IPS DF 6.9 (cell line): ENCODE measurements at places on chromosomes 3 and 15.

- DNase-seq, result no peak
Measured at GRCh38 chr15:40992241-40992741, 39.0 kb downstream of the CHAC1 start.

DNA sequence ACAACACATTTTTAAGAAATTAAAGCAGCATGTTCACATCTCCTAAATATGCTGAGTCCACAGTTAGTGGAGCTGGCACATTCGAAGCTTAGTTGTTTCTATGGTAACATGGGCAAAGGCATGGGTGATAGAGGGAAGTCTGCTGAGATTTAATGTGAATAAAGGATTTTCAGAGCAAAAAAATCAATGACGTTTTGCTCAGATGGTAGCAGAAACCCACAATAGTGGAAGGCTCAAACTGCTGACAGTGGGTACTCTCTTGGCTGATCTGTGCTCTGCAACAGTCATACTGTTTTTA, 795.1 kb upstream of the ARPP21 start:
- no peak for DNase-seq

GRCh38 chr15:59522988-59523461, 85.0 kb downstream of the FAM81A start:
- DNase-seq, result no peak

- no peak for DNase-seq
Measured at GRCh38 chr3:58524326-58524888, 12.6 kb downstream of the ACOX2 start.

DNA sequence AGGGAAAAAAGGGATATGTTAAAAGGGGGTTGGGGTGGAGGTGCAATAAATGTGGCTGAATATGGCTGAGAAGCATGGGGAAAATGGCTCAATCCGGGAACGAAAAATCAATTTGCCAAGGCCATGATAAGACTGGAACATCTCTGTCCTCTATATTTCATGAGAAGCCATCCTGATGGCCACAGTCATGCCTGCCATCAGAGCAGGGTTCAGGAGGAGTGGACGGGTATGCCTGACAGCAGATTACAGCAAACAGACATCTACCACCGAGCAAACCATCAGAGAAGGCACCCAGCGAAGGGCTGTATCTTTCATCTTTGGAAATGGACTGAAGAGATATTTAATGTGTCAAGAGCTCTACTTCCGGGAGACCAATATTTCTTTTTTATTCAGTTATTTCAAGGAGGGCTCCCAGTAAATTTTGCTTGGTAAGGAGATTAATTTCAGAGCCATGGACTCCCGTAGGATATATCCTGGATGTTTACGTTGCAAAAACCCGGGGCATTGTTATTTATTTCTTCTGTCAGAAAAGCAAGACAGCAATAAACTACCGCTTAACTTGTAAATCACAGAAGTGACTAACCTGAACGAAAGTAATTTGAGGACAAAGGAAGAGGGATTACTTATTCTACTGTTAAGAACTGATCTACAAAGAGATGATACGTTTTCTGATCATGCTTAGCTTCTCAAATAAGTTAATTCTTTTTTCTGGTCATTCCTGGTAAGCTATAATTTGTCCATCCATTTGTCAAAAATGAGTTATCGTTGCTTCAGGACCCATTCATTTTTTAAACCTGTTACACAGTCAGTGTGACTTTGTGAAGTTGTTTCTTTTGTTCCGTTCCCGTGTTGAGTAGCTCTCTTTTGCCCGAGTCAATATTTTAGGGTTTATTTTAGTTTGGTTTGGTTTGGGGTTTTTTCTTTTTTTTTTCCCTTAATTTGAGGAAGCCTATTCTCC, 80.6 kb upstream of the CHD2 start:
- DNase-seq, result no peak

DNA sequence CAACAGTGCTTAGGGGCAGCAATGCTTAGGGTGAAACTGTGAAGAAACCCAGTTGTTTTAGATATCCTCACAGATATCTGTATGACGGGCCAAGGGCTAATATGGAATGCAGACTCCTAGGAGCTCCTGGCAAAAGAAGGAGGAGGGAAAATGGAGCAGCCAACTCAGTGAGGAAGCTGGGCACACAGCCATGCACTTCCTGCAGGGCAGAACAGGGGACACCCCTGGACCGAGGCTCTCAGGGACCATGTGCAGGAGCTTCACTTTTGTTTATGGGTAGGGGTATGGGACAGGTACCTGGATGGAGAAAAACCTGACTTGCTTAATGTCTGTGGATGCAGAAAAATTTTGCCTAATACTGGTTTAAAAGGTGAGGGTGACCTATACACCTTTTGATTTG, 20.2 kb downstream of the NIPA1 start:
- no peak for DNase-seq

DNA sequence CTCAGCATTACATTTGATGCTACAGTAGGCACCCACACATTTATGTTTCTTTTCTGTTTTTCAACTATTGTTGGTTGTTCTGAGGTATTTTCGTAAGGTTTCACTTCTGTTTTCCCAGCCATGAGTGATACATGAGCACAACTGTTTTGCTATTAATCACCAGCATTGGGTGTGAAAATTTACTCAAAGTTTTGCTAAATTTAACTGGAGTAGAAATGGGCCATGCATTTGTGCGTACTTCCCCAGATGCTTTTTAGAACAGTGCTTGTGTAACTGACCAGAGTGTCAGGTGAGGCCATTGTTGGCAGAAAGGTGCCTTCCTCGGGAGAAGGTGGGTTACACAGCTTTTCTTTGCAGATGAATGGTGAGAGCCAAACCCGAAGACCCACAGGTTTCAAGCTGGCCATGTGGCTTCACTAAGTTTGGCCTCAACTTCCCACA, 70.4 kb downstream of the ST6GAL1 start:
- DNase-seq, result no peak

GRCh38 chr15:82039871-82040270, 5.9 kb downstream of the MEX3B start:
- DNase-seq, result no peak

- DNase-seq, result no peak
Measured at GRCh38 chr3:38468765-38469164, 15.1 kb downstream of the ACVR2B start.

DNA sequence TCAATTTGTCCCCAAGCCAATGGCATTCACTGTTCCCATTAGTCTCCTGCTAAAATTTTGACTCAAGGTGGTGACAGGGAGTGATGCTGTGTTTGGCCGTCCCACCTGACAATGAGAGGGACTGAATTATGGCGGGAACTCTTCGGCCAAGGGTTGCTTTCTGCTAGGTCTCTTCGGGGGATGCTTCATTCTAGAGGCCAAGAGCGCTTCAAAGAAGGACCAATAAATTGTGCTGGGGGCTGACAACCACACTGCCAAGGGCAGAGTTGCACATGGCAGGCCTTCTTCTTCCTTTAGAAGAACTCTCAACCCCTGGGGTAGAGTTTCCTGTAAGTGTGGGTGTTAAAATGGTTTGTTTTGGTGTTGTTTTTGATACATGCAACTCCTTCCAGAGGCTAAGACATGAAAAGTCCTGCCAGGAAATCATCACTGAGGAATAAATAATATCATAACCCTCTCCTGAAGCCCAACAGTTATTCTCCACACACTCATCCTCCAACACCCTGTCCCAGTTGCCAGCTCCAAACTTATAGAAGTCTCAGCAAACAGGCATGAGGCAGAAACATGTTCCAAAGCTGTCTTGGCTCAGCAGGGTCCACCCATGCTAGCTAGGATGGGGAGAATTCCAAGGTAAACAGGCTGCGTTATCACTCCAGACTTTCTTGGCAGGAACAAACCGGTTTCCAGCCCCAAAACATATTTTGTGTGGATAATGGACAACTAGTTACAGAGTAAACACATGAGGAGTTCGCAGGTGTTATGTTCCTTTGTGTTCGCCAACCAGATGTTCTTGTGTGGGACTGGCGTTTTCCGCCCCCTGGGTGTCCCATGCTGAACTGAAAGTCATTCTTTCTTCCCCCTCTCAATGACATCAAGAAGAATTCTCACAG, 396.7 kb upstream of the RGMA start:
- no peak for DNase-seq

DNA sequence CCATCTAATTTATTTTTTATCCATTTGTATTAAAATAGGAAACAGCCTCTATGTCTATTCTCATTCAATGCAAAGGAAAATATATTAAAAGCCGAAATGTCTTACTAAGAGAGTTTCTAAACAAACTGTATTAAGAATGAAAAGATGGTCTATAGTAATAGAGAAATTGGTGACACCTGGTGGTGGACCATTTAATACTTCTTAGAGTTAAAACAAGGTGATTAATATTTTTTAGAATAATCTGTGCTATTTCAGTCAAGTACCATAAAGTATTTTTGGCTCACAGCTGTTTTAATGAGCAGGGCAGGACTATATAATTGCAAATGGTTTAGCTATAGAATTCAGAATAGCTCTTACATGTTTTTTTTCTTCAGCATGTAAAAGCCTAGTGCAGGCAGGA, 55.7 kb downstream of the SYNPR start:
- no peak for DNase-seq

DNA sequence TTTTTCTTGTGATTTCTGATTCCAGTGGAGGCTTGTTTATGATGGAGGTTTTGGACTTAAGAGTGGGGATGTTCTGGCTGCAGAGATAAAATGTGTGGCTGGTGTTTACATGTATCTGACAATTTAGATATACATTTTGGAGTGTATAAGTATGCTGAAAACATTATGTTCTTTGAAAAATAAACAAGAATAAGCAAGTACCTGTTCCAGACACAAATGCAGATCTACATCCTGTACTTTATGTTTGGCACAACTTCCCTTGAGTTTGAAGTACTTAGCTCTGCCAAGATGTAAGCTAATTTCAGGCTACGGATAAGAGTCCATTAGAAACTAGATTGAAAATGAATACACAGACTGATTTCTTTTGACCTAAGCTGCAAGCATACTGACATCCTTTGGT, 277.2 kb downstream of the CHST2 start:
- DNase-seq, result no peak

- DNase-seq, result no peak
Measured at GRCh38 chr3:26592451-26592850, 30.1 kb upstream of the LRRC3B start.

DNA sequence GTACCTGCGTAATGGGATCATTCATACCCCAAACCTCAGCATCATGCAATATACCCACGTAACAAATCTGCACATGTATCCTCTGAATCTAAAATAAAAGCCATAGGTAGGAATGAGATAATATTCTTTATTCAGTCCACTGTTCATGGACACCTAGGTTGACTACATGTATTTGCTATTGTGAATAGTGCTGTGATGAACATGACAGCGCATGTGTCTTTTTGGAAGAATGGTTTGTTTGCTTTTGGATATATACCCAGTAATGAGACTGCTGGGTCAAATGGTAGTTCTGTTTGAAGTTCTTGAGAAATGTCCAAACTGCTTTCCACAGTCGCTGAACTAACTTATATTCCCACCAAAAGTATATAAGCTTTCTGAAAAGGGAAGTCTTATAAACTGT, 117.9 kb upstream of the FAM3D start:
- DNase-seq, result no peak

DNA sequence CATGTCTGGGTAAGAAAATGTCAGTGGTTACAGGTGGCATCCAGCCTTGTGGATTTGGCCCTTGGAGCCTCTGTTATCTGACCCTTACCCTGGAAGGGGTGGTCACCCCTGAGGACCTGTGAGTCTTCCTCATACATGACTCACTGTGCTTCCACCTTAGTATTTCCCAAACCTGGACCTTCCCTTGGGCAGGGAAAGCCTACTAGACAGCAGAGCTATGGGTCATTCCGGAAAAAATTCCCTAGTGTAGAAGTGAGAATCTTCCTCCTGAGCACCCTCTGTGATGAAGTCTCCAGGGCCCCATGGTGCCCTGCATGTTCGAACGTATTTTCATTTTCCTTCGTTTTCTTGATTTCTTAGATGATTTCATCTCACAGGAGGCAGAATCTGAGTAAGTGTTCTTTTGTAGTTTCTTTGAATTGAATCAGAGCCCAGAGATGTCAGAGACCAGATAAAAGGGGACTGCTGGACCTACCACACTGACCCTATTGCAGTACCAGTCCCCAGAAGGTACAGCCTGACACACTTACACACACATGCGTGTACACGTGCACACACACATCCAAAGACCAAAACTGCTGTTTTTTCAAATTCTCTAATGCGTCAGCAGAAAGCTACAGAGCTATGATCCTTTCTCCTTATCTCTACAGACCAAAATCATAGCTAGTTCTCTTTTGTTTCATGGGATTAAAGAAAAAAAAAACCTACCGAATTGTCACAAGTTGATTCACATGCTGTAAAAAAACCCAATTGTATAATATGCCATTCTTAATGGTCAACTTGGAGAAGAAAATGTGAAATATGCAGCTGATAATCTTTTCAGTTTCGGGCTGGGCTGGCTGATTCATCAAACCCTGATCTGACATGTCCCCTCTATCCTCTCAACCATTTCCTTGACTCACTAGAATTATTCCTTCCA, 50.5 kb upstream of the ARHGEF3 start:
- no peak for DNase-seq

DNA sequence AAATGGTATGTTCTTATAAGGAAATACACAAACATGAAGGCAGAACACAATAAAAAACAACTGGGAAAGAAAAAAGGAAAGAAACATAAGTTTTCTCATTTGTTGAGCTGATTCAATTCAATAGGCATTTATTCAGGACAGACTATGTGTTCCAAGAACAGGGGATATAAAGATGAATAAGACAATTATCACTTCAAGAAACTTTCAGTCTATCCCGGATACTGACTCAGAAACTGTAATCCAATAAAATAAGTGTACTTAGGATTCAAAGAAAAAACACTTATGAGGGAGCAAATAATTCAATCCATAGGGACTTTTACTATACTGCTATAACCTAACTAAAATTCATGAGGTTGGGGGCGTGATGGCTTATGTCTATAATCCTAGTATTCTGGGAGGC, 3.5 kb upstream of the POPDC2 start:
- DNase-seq, result no peak

DNA sequence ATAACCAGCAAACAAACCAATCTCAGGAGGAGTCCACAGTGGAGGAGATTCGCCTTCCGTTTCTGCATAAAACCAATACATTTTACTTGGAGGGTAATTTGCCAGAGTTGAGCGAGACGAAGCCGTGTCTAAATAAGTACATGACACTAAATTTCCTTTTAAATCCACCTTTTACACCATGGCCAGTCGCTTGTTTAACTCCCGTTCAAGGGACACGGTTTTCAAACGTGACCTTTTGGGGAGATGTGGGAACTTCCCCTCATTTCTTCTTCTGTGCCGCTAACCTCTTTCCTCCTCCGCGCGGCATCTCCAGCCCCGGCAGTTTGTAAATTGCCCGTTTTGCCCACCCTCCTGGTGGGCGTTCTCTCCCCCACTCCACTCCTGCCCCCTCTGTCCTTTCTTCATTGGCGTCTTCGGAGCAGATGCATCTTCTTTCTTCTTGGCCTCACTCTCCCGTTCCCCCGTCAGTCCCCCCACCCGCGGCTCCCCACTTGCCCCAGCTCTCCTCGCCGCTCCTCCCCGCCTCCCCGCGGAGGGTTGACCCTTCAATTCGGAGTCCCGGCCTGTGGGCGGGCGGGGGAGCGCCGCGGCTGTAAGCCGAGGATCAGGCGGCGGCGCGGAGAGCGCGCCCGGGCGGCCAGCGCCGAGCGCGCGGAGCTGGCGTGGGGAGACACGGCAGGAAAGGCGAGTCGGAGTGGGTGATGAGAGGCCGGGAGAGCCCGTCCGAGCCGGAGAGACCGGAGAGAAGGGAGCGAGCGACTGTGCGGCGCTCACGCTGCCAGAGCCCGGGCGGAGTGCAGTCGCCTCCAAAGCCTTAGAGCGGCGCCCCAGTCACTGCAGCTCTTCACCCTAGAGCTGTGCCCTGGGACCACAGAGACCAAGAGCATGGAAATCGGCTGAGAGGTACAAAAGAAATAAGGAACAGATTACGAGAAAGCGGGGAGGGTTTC, at the start of gene NLGN1:
NLGN1 (plus strand) TSS at position 584 of the 950 bp plus-strand sequence.
- no peak for DNase-seq
